ENCODE measurements at places on chromosomes 13 and 19.

- DNase-seq: peak; percentile 42
Observed at GRCh38 chr13:23567906-23568460, 2.2 kb upstream of the TNFRSF19 start.

DNA sequence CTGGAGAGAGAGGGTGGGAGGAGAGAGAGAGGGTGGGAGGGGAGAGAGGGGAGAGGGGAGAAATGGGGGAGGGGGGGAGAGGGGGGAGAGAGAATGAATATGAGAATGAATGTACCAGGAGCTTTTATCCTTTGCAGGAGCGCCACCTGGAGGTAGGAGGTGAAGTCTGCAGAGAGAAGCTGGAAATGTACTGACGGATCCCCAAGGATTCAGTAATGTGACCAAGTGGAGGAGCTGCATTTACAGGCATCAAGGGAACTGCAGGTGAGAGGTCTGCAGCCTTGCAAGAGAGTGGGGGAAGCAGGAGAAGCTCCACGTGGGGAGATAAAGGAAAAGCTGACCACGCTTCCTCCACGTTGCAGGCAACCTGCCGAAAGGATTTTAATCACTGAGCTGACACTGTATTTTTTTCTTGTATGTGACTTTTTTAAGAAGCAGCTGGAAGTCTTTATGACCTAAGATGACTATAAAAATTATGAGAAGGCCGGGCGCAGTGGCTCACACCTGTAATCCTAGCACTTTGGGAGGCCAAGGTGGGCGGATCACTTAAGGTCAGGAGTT, 33.7 kb downstream of the VSTM1 start:
- DNase-seq: no peak

DNA sequence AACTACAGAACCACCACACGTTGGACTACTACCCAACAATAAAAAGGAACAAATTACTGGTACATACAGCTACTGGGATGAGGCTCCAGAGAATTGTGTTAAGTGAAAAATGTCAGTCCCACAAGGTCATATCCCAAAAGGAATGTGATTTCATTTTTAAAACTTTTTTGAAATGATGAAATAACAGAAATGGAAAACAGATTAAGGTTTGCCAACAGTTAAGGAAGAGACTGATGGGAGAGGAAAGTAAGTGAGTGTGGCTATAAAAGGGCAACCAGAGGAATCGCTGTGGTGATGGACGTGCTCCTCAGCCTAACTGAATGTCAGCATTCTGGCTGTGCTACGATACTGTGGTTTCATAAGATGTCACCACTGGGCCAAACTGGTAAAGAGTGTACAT, 512.8 kb downstream of the UQCRFS1 start:
- DNase-seq: no peak

GRCh38 chr19:43372462-43372861, 19.0 kb downstream of the CD177 start:
- DNase-seq: no peak

DNA sequence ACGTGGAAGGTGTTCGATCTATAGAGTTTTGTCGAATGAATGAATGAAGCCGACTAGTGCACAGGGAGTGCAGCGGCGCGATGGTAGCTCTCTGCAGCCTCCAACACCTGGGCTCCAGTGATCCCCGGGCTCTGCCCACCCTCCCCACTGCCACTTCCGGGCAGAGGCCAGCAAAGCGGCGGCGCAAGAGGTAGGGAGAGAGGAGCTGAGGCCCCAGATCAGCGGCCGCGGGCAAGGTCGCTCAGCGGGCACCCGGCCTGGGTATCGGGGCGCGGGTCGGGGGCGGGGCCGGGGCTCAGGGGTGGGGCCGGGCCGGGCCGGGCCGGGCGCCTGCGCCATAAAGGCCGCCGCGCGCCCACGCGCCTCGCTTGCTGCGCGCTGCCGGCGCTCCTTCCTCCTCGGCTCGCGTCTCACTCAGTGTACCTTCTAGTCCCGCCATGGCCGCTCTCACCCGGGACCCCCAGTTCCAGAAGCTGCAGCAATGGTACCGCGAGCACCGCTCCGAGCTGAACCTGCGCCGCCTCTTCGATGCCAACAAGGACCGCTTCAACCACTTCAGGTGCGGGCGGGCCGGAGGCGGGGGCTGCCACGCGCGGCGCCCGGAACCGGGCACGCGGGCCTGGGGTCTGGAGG, at the start of gene GPI:
GPI (plus strand) TSS at position 367 of the 633 bp plus-strand sequence; CDS start at position 438, 71 bp downstream.
- peak; percentile 29 for DNase-seq

DNA sequence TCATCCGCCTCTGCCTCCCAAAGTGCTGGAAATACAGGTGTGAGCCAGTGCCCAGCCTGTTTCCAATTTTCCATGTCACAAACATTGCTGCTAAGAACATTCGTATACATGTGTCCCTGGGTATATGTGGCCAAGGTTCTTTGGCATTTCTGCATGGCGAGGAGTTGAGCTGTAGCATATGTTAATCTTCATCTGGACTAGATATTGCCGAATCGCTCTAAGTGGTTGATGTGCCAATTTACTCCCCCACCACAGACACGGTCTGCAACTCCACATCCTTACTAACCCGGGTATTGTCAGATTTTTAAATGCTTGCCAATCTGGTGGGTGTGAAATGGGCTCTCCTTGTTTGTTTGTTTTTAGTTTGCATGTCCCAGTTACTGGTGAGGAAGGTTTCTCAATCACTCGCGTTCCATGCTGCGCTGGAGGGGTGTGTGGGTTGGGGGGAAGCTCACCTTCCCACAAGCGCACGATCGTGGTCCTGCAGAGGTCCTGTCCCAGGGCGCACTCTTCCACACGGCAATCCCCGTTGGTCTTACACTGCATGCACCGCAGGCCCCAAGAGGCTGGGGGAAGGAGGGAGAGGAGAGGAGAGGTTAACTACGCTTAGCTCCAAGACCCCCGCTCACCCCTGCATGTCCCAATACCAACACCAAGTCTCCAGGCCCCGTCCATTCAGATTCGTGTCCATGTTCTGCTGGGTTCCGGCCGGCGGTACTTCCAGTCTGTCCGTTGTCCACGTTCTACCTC, 2.7 kb downstream of the PLAUR start:
- DNase-seq: no peak

DNA sequence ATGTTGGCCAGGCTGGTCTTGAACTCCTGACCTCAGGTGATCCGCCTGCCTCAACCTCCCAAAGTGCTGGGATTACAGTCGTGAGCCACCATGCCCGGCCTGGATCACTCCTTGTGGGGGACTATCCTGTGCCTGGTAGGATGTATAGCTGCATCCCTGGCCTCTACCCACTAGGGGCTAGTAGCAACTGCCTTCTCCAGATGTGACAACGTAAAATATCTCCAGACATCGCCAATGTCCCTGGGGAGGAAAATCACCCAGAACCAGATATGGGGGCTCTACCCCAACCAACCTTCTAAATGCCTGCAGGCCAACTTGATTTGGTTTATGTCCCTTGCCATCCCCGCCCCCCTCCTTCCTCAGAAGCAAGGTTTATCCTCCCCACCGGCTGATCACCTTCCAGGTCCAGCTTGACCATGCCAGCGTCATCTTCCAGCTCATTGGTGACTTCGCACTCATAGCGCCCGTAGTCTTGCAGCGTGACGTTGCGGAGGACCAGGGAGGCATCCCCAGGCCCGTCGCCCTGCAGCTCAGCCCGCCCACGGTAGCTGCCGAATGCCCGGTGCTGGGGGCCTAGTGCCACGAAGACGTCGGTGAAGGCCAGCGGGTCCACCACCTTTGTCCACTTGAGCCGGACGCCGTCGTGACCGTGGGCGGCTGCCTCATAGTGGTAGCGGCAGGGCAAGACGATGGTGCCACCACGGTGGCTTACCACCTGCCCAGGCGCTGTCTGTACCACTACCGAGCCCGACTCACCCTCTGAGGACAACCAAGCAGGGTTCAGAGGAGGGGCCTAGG, 12.5 kb downstream of the TM6SF2 start:
- no peak for DNase-seq

DNA sequence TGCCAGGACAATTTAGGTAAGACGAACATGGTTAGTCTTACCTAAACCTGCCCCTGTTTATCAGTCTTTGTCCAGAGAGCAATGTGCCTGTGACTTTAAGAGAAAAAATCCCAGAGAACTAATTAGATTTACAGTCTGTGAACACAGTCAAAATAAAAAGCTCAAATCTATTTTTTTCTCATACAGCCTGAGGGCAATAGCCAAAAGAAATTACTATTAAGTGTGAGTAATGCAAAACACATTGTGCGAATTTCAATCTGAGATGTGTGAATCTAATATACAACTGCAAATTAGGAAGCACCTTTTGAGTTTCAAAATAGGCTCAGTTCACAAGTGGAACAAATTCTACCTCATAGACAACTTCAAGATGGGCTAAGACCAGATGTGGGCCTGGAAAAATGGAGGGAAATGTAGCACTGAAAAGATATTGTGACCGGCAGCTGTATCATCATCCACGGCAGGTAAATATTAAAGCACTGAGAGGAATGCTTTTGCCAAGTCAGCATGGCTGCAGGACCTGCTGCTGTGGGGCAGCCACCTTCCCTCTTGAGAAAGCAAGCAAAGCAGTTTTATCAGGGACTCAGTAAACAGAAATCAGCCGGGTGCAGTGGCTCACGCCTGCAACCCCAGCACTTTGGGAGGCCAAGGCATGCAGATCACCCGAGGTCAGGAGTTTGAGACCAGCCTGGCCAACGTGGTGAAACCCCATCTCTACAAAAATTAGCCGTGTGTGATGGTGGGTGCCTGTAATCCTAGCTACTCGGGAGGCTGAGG, 114.8 kb downstream of the KATNAL1 start:
- DNase-seq: peak; percentile 29

DNA sequence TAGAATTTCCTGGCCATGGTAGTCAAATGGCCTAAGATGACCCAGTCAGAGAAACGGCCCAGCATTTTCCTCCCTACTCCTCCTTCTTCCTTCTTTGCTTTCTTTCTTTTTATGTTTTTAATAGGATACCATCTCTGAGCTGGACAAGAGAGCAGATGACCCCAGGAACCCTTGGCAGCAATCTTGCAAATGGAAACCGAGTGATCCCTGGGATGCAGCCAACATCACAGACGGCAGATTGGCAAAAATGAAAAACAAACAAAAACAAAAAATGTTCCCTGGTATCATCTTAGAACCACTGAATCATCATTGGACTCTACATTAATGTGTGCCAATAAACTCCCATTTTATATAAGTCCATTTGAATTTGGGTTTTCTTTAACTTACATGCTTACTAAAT, 424.4 kb downstream of the FGF14 start:
- no peak for DNase-seq
